ENCODE measurements at places on chromosomes 1 and 21.

- no peak for DNase-seq
Observed at GRCh38 chr1:2825487-2826189, 24.1 kb upstream of the TTC34 start.

GRCh38 chr1:201456499-201457309, 12.3 kb downstream of the PHLDA3 start:
- DNase-seq, result peak; percentile 84

DNA sequence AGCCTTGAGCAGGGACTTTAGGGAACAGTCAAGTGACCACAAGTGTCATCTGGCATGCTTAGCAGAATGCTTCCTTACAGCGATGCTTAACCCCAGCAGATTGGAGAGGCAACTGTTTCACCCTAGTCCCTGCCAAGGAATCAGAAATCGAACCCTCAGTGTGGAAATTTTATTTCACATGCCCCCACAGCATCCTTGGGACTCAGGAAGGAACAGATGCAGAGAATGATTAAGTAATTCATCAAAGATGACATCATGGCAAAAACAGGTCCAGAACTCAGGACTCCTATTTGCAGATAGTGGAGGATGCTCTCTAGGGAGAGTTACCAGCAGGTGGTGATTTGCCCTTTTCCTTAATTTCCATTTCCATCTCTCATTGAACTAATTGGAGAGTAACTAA, 333.0 kb upstream of the KAZN start:
- DNase-seq, result no peak

- DNase-seq, result no peak
Observed at GRCh38 chr1:175873290-175873935, 130.0 kb upstream of the TNR start.

- DNase-seq, result no peak
Observed at GRCh38 chr1:143698016-143698415, 273.8 kb downstream of the FAM72C start.

GRCh38 chr1:169701261-169702005, 10.0 kb downstream of the SELL start:
- DNase-seq, result no peak

GRCh38 chr1:33241866-33242265, 14.4 kb upstream of the ZNF362 start:
- no peak for DNase-seq

DNA sequence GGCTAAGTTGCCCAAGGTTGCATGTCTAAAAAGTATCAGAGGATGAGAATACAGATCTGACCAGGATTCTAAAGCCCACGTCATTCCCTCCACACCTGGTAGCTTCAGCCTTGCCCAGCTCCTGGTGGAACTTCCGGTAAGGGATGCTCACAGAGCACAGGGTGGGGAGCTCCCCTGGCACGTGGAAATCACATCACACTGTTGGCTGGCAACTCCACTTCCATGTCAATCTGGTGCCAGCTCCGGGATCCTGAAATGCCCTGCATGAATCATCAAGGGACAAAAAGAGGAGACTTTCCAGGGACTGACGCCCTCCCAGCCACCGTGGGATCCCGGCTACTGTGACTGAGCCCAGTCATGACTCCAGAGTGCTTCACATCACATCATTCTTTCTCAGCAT, 12.4 kb upstream of the BCAR3 start:
- DNase-seq, result no peak

- no peak for DNase-seq
Observed at GRCh38 chr1:162397943-162398560, 13.9 kb downstream of the SH2D1B start.

- no peak for DNase-seq
Observed at GRCh38 chr1:42141978-42142377, 11.2 kb upstream of the GUCA2B start.

GRCh38 chr1:19353596-19353995, 41.5 kb downstream of the SLC66A1 start:
- DNase-seq, result no peak

- peak; percentile 37 for DNase-seq
Observed at GRCh38 chr1:233635765-233636502, 22.0 kb downstream of the KCNK1 start.

DNA sequence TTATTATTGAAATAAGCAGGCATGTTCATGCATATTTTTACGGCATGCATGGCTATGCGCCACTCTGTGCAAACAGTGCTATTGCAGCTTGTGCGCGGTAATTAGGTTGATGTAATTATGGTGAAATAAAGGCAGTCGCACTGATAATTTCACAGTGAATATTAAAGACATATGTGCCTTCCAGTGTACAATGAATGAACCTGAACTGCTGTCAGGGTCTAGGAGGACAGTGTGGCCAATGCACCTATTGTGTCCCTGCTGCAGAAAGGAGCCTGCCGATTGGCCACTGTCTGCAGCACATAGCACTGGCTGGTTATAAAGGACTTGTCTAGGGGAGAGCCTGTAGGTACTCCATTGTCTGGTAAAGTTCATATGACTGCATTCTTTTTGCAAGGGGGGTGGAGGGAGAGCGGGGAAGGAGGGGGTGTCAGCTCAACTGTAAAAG, 340.4 kb downstream of the USP25 start:
- peak; percentile 75 for DNase-seq

DNA sequence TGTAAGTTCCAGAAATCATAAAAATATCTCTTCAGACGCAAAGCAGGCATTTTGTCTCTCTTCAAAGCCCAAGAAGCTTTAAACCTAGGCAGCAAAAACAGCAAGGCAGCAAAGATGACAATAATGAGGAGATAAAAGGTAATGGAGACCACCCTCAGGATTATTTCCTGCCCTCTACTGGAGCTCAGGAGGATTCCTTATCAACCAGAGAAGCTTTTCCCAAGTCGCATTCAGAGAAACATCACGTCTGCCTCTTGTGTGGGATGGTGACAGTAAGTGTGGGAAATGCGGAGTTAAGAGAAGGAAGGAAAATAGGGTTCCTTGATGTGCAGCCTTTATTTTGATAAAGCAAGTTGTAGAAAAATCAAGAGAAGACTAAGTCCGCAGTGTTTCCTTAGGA, 365.8 kb downstream of the RGS7 start:
- DNase-seq, result no peak

DNA sequence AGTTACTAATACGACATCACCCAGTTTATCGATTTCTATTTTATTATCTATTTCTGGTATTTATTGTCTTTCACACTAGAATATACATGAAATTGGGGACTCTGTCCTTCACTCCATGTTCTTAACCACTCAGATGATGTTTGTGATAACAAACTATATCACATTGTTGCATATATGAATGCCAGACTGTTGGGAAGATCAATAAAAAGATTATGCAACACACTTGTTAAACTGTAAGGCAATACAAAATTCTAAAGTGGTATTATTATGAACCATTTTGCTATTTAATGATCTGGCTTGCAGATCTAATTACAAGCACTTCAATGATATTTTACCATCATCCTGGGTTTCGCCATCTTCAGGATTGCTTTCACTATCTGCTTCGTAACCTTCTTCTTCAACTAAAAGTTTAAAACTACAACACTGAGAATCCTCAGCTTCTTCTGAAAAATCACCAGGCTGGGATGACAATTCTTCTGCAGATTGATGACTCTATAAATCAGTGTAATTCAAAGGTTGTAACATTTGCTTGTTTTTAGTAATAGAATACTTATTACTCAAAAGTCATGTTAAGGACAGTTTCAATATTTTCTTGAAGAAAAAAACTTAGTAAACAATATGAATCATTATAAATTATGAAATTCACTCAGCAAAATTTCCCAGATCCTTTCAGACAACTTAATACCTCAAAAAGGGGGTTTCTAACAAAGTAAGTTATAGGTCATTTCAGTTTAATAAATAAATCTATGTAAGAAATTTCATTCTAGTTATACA, 63.9 kb downstream of the LYST start:
- DNase-seq, result no peak

- DNase-seq, result no peak
Observed at GRCh38 chr1:36217670-36218069, 6.6 kb upstream of the THRAP3 start.

- no peak for DNase-seq
Observed at GRCh38 chr1:52752484-52752826, 26.2 kb downstream of the ZYG11B start.

Measured in fibroblast of skin of left quadriceps (primary cell).